Stimulated activated effector memory CD8-positive, alpha-beta T cell treated with anti-CD3 and anti-CD28 coated beads, Interleukin-12 subunit alpha, Interleukin-12 subunit beta, amount 100 ng/mL, for 72 hours (primary cell): ENCODE measurements at places on chromosomes 3 and 15.

- no peak for DNase-seq
These were observed 36.2 kb downstream of the MASP1 start for GRCh38 chr3:187255314-187255713.

- DNase-seq = no peak
These were observed 57.9 kb downstream of the CCDC33 start for GRCh38 chr15:74294010-74294409.

DNA sequence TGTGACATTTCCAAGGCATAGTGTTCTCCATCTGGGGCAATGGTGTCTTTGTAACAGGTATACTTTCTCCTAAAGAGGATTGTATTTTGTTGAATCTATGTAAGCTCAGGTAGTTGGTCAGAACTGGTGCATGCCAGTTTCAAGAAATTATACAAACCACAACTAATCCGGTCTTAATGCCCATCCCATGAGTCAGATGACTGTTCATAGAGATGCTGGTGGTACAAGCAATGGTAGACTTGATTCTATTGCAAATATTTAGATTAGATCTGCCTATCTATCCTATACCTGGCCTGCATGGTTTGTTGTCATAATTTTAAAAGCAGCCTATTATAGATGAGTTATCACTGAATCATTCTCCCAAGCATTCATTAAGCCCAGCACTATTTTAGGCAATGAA, 43.5 kb downstream of the ATP13A5 start:
- DNase-seq = no peak

- DNase-seq = no peak
These were observed 62.6 kb downstream of the SLC7A14 start for GRCh38 chr3:170523248-170523647.

- no peak for DNase-seq
These were observed 15.3 kb upstream of the FMN1 start for GRCh38 chr15:33209575-33210481.

DNA sequence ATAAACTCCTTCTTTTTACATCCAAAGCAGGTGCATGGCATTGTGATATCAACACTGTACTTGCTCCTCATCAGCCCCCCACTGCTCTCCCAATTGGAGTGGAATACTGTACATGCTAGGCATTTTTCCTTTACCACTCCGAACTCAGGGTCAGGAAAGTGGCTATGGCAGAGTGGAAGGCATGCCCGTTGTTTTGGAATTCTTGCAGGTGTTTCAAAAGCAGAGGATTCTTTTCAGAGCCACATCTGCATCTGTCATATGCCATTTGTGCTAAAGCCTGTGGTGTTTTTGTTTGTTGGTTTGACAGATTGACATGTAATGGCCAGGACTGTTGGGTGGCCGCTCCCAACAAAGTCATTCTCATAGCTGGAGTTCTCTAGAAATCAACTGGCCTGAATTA, 41.7 kb downstream of the SOX2 start:
- DNase-seq = no peak

- no peak for DNase-seq
These were observed 26.5 kb upstream of the PSMD6 start for GRCh38 chr3:64049832-64050231.

- no peak for DNase-seq
These were observed 8.6 kb downstream of the PIK3CA start for GRCh38 chr3:179156775-179157174.

- DNase-seq = no peak
These were observed 202.0 kb upstream of the IL12A start for GRCh38 chr3:159786489-159787177.

- DNase-seq = no peak
These were observed 27.4 kb downstream of the TMOD3 start for GRCh38 chr15:51856714-51857380.

GRCh38 chr15:70272565-70273355, 175.0 kb upstream of the TLE3 start:
- DNase-seq = no peak

- DNase-seq = no peak
These were observed 195.4 kb downstream of the OPA1 start for GRCh38 chr3:193788189-193788991.

- no peak for DNase-seq
These were observed 17.5 kb upstream of the ALDH1A3 start for GRCh38 chr15:100862162-100862561.

- no peak for DNase-seq
These were observed 5.8 kb downstream of the TRAK1 start for GRCh38 chr3:42096796-42097565.

DNA sequence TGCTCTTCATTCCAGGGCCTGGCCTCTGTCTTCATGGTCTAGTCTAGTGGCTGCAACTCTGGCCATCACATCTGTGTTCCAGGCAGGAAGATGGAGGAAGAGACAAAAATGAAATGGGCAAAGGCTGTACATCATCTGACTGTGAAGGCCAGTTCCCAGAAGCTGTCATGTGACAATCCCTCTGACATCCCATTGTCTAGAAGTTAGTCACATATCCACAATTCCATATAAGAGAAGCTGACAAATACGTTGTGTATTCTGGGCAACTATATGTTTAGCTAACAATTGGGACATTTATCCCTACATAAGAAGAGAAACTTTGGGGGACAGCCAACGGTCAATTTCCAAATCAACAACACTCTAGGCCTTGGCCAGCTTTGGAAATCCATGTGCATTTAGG, 34.5 kb upstream of the C3orf70 start:
- no peak for DNase-seq

- DNase-seq = no peak
These were observed 45.0 kb downstream of the GPR176 start for GRCh38 chr15:39874890-39875549.

DNA sequence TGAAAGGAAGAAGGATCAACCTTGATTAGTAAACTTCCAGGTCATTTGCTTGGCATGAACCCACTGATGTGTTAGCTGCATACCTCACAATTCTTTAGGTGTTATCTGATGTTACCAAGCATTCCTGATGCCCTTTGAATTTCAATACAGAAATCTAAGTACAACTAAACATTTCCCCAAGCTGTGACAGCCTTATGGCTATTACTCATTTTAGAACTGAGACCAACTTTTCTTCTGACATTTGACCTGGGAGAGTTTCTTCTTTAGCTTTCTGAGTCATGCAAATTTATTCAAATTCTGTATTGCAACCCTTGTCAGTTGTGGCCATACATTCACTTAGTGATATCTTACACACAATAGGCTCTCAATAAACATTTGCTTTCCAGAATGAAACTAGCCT, 124.3 kb downstream of the TIGIT start:
- DNase-seq = no peak

GRCh38 chr3:117444175-117444574, 734.6 kb downstream of the TUSC7 start:
- DNase-seq = no peak

GRCh38 chr3:13547591-13548371, 1.1 kb upstream of the FBLN2 start:
- DNase-seq = no peak

- DNase-seq = no peak
These were observed 33.9 kb upstream of the NANOGP8 start for GRCh38 chr15:35118960-35119359.

GRCh38 chr3:127165036-127165435, 27.9 kb upstream of the PRR23E start:
- DNase-seq = no peak

DNA sequence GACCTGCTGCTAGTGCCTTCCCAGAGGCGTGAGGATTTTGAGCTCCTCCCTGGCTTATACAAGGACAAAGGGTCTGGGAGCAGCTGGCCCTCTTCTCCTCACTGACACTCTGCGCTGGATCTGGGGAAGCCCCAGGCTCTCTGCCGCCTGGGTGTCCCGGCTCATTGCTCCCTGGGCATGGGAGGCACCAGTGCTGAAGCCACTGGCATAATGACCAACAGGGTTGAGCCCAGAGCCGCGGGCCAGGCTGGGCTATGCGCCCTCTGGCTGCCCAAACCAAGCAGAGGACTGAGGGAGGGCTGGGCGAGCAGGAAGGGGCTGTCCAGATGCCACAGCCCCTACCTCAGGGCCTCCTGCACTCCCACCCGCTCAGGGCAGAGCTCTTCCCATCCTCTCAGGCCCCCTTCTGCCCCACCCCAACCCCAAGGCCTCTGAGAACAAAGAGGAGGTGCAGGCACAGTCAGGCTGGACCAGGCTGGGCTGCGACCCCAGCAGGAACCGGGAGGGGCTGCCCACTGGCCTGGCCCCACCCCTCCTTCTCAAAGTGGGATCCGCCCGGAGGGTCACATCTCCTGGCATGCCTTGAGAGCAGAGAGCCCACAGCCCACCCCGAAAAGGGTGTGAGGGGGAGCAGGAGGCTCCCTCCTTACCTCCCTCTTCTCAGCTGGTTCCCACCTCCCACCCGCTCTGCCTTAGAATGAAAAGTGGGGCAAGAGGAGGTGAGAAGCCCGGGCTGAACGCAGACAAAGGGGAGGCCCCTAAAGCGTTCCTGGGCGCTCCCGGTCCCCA, 1.6 kb downstream of the LINGO1 start:
- no peak for DNase-seq

GRCh38 chr3:154247806-154248415, 76.4 kb downstream of the DHX36 start:
- DNase-seq = no peak

DNA sequence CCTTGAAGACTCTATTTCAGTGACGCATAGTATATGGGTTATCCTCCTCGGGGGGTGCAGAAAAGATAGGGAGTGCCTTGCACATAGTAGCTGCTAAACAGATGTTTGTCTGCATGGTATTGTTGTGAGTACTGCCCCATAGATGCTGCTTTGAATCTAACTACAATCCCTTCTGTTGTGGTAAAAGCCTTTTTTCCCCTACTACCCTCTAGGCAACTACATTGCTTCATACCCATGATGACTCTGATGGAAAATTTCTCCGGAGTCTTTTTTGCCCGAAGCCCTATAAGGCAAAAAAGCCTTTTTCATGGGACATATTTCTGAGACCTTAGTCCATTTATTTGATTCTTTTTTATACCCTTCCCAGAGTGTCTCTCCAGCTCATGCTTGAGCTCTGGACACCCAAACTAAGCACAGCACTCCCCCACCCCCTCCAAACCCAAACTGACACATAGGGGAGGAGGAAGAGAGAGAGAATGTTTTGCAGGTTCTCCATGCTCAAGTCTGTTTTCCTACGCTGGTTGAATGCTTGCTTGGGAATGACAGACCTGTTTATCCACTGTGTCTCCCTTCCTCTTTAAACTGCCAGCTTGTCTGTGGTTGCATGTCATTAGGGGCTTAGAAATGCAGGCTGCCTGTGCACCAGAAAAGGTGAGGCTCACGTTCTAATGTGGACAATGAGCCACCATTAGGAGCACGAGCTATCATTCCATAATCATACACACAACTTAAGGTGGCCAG, 52.9 kb downstream of the LRTM1 start:
- no peak for DNase-seq

- no peak for DNase-seq
These were observed 13.9 kb downstream of the TSC22D2 start for GRCh38 chr3:150421799-150422548.

GRCh38 chr3:69370156-69370883, 15.6 kb downstream of the FRMD4B start:
- DNase-seq = no peak

- no peak for DNase-seq
These were observed 224.4 kb upstream of the TLE3 start for GRCh38 chr15:70322051-70322668.

- DNase-seq = peak; percentile 84
These were observed 623 bp downstream of the ZNF639 start for GRCh38 chr3:179323197-179324110.

- DNase-seq = no peak
These were observed 111.6 kb downstream of the GREM1 start for GRCh38 chr15:32829436-32829835.

DNA sequence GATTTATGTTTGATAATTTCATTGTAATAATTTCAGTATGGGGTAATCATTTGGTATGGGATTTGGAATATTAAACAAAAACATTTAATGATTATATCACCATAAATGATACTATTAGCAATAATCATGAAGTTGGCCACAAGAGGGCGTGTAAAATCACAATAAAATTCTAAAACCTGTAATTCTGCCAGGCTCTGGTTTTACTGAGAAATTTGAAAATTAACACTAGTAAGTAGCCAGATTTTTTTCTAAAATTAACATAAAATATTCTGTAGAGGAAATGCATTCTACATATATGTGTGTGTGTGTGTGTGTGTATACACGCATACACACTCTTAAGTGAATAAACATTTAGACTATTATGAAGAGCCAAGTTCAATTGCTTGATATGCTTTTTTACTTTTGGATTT, 40.5 kb downstream of the FEZF2 start:
- DNase-seq = no peak

DNA sequence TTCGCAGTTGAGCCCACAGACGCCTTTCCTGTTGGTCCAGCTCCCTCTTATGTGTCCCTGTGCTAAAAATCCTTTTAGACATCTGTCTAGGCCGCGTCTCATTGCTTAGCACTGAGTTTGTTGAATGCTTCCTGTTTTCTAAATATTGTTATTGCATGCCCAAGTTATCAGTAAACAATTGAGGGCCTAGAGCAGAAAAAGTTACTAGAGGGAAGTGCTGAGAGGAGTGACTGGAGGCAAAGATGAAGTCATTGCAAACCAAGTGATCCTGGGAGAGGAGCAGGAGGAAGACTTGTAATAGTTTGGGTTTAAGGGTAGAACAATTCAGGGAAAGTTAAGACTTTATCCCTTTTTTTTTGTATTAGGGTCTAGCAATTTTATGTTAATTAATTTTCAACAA, 88.1 kb downstream of the DCUN1D1 start:
- no peak for DNase-seq

DNA sequence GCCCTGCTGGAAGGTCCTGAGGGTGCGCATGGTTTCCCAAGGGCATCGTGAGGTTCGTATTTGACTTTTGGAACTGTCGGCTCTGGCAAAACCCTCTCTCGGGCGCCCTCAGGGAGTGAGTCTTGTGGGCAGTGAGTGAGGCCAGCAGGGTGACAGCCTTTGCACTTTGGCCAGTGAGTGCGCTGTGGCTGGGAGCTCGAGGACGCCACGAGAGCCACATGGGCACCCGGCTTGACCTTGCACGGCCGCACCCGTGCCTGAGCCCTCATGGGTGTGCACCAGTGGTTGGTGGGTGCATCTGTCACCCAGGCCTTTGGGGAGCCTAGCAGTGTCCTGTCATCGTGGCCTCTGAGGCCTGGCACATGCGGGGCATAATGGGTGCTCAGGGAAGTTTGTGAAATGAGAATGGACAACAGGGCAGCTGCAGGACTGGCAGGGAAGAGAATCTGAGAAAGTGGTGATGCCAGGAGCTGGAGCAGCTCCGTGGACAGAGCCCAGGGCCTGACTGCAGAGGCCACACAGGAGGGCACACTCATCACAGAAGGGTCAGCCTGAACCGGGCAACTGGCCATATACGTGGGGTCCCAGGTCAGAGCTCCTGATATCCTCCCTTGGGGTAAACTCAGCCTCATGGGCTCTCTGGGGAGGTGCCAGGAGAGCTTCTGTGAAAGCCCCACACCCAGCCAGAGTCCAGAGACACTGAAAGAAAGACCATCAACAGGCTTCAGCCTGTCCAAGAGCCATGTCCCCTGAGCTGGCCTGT, 30.4 kb upstream of the SNRPA1 start:
- no peak for DNase-seq

- no peak for DNase-seq
These were observed 14.3 kb downstream of the AKAP13 start for GRCh38 chr15:85394554-85395333.

- DNase-seq = no peak
These were observed 14.8 kb downstream of the OXSM start for GRCh38 chr3:25804676-25805075.
